H1 (cell line): ENCODE measurements at places on chromosomes 12 and 14. TPM values are rescaled to one million over a fixed set of nuclear protein-coding genes. Genes with fewer than 3 reads are reported as not detected.

DNA sequence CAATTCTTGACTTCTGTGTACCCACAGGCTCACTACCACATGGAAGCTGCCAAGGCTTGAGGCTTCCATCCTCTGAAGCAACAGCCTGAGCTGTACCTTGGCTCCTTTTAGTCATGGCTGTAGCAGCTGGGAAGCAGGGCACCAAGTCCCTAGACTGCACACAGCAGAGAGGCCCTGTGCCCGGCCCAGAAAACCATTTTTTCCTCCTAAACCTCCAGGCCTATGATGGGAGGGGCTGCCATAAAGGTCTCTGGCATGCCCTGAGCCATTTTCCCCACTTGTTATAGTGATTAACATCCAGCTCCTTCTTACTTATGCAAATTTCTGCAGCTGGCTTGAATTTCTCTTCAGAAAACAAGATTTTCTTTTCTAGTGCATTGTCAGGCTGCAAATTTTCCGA is 121.8 kb downstream of the RPS6KA5 start:
- no peaks in the 10 kb centered on the region for H3K27me3 ChIP-seq
- H3K36me3 ChIP-seq = no peaks in the 10 kb centered on the region
- H3K4me1 ChIP-seq = no peaks in the 10 kb centered on the region
- no peak overlapping the region for H3K4me3 ChIP-seq
- no peak overlapping the region for H3K27ac ChIP-seq

Gene KCNA1
- polyA plus RNA-seq = 0.19 and 0.23 TPM in 2 replicates

GRCh38 chr12:62006076-62006732 is 254.0 kb upstream of the USP15 start:
- no peak overlapping the region for H3K4me3 ChIP-seq
- no peak for DNase-seq
- H3K4me1 ChIP-seq = no peaks in the 10 kb centered on the region
- H3K36me3 ChIP-seq = no peaks in the 10 kb centered on the region
- no peak overlapping the region for H3K27ac ChIP-seq
- no peaks in the 10 kb centered on the region for H3K27me3 ChIP-seq

Gene STON2
- 8.2 and 8.9 TPM in 2 replicates for polyA plus RNA-seq

DNA sequence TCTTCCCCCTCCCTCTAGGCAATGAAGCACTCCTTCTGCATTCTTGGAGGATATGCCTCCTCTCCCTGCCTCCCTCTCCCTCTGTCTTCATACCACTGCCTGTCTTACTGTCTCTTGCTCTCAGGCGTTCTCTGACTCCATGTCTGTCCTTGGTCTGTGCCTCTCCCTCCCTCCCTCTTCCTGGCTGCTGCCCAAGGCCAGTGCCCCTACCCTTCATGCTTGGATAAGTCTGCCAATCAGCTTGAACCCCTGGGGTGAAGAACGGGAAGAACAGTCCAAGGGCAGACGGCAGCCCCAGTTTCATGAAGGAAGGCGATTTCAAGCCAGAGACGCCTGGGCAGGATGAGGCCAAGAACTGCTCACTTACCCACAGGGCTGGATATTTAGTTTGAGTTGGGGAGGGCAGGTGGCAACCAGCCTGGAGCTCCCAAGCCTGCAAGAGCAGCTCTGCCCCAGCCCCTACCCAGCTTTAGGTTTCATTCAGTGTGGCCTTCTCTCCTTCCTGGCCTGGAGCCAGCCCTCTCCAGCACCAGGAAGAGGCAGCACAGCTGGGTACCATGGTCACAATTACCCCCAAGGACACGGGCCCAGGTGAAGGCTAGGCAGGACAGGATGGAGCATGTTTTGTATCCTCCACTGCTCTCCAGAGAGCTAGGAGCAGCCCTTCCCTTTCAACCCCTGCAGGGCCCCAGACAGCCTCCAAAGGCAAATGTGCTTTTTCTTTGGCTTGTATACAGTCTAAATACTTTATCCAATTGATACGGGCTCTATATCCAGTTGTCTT is 35.8 kb upstream of the LTBP2 start:
- H3K4me3 ChIP-seq = no peak overlapping the region
- no peak for DNase-seq
- no peak overlapping the region for H3K27ac ChIP-seq
- H3K4me1 ChIP-seq = peaks cover 11% of the 10 kb centered on the region
- no peaks in the 10 kb centered on the region for H3K27me3 ChIP-seq

Gene ADAMTS20
- 2.1 and 2.9 TPM in 2 replicates for polyA plus RNA-seq

Gene ALDH2
- polyA plus RNA-seq = 25.4 and 31.3 TPM in 2 replicates

- peaks cover 8% of the 10 kb centered on the region; the same call in 1 of the 2 replicates for H3K4me1 ChIP-seq
- no peaks in the 10 kb centered on the region for H3K27me3 ChIP-seq
- DNase-seq = no peak
- H3K27ac ChIP-seq = no peak overlapping the region
- H3K36me3 ChIP-seq = no peaks in the 10 kb centered on the region
Observed at GRCh38 chr12:79250186-79250585, 385.6 kb downstream of the SYT1 start.

- no peak overlapping the region for H3K27ac ChIP-seq
- H3K36me3 ChIP-seq = no peaks in the 10 kb centered on the region
- no peak for DNase-seq
- H3K4me1 ChIP-seq = no peaks in the 10 kb centered on the region
- H3K4me3 ChIP-seq = no peak overlapping the region
- H3K27me3 ChIP-seq = no peaks in the 10 kb centered on the region
Observed at GRCh38 chr12:42187799-42188198, 43.1 kb upstream of the GXYLT1 start.

Gene KRT71
- not detected in 2 replicates for polyA plus RNA-seq

Gene RNASE7
- not detected in 2 replicates for polyA plus RNA-seq

DNA sequence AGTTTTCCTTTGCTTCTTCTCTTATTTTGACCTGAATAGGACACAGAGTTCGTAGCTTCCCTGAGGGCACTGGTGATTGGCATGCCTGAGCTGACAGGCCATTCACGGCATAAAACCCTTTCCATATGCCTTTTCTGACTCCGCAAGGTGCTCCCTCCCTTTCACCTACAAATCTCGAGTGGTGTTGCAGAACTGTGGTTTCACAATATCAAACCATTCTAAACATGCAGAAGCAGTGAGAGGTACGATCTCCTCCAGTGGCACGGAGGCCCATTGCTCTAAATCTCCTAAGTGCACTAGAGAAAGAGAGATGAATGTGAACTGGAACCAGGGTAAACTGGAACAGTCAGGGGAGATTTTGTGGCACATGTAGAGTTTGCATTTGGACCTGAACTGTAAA is 23.9 kb downstream of the CLSTN3 start:
- H3K27ac ChIP-seq = no peak overlapping the region
- no peak overlapping the region for H3K4me3 ChIP-seq
- DNase-seq = no peak

DNA sequence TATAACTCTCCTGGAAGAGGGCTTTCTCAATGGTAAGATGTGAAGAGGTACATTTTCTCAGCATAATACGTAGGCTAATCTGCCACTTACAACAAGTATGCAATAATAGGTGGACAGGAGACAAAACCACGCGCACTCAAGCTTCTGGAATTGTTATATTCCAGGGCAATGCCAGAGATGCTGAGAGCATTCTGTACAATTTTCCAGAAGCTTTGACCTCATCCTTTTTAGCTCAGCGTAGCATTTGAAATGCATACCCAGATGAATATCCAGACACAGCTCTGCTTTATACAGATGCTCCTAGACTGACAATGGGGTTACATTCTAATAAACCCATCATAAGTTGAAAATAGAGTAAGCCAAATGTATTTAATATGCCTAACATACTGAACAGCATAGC is 1492.4 kb upstream of the FLRT2 start:
- H3K27ac ChIP-seq = no peak overlapping the region
- DNase-seq = no peak
- H3K4me1 ChIP-seq = no peaks in the 10 kb centered on the region
- no peaks in the 10 kb centered on the region for H3K27me3 ChIP-seq

DNA sequence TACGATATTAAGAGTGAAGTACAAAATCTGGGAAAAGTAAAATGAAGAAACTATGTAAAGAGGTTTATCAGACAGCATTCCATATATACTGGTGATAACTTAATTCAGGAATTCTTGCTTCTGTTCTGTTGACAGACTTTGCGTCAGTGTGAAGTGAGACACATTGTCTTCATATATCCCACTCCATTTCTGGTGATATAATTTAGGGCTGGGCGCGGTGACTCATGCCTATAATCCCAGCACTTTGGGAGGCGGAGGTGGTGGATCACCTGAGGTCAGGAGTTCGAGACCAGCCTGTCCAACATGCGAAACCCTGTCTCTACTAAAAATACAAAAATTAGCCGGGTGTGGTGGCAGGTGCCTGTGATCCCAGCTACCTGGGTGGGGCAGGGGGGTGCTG is 20.3 kb upstream of the RAD52 start:
- no peak overlapping the region for H3K27ac ChIP-seq
- no peaks in the 10 kb centered on the region for H3K36me3 ChIP-seq
- no peak overlapping the region for H3K4me3 ChIP-seq

DNA sequence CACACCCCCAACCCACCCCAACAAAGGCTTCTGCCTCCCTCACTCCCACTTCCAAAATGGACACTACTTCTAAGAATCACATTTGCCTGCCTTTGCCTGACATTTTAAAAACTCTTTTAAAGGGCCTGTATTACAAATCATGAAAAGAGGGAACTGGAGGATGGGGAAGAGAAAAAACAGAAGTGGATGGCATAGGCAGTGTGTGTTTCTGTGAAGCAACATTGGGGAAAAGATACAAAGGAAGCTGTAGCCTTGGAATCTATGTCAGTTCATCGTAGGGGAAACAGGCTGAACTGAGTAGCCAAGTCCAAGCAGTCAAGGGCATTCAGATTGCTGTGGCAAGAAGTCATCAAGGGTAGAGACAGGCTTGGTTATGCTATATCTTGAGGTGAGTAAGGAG is 273.9 kb downstream of the BTG1 start:
- H3K4me3 ChIP-seq = no peak overlapping the region
- H3K27ac ChIP-seq = no peak overlapping the region
- H3K36me3 ChIP-seq = no peaks in the 10 kb centered on the region
- H3K4me1 ChIP-seq = no peaks in the 10 kb centered on the region

DNA sequence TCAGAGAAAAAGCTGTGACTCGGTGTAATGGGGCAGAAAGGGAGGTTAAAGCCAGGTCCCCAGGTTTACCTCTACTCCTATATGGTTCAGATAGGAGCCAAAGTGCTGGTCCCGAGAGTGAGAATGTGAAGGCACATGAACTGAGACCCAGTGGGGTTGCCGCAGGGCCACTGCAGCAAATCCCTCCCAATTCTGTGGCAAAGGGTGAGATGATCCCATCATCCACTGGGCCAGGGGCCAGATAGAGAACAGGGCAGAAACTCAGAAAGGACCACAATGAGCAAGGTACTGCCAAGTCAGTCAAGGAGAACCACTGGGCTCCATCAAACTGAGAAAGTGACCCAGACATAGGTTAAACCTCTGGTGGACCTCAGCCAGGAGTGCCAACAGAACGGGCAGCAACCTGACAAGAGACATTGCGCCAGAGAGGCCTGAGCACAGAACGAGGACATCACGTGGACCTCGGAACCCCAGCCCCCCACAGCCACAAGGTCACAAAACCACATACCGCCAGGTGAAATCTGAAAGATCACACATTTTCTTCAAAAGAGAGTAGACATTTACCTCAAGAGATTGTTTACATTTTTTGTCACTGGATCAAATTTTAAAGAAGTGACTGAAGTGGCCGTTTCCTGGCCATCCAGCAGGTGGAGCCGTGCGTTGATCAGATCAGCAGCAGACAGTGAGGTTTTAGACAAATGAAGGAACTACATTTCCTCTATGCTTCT is 20.5 kb upstream of the ITPR2 start:
- no peak overlapping the region for H3K27ac ChIP-seq
- no peaks in the 10 kb centered on the region for H3K4me1 ChIP-seq
- no peaks in the 10 kb centered on the region for H3K27me3 ChIP-seq
- no peak overlapping the region for H3K4me3 ChIP-seq
- no peaks in the 10 kb centered on the region for H3K36me3 ChIP-seq

DNA sequence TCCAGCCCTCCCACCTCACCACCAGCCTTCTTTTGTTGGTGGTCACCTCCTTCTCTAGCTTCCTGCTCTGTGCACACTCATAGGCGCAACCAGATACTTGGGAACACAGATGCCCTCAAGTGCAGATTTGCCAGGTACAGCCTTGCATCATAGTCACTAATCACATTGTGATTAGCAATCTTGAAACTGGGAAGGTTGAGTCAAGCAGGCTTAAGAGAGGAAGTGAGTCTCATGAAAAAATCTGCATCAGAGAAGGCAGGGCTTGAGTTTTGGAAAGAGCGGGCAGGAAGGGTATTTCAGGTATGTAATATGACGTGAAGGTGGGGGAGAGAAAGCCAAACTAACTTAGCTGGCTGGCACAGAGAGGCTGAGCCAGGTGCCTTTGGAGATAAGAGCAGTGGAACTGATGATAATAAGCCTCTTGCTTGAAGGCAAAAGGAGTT is 2.7 kb upstream of the RABGGTA start:
- peaks cover 3% of the 10 kb centered on the region for H3K4me1 ChIP-seq
- no peaks in the 10 kb centered on the region for H3K27me3 ChIP-seq

- no peak for DNase-seq
- no peaks in the 10 kb centered on the region for H3K36me3 ChIP-seq
- H3K27me3 ChIP-seq = no peaks in the 10 kb centered on the region
- no peaks in the 10 kb centered on the region for H3K4me1 ChIP-seq
- no peak overlapping the region for H3K27ac ChIP-seq
Observed at GRCh38 chr12:94712815-94713515, 62.6 kb upstream of the TMCC3 start.

- no peaks in the 10 kb centered on the region for H3K36me3 ChIP-seq
- no peaks in the 10 kb centered on the region for H3K27me3 ChIP-seq
- H3K4me1 ChIP-seq = no peaks in the 10 kb centered on the region
- no peak overlapping the region for H3K4me3 ChIP-seq
Observed at GRCh38 chr12:779745-780734, 27.7 kb downstream of the WNK1 start.

Gene AQP6
- 0.03 and 0.06 TPM in 2 replicates for polyA plus RNA-seq

- DNase-seq = no peak
- no peaks in the 10 kb centered on the region for H3K27me3 ChIP-seq
- no peaks in the 10 kb centered on the region for H3K36me3 ChIP-seq
- no peak overlapping the region for H3K27ac ChIP-seq
- H3K4me1 ChIP-seq = no peaks in the 10 kb centered on the region
- no peak overlapping the region for H3K4me3 ChIP-seq
Observed at GRCh38 chr14:82190742-82191141, 657.1 kb upstream of the SEL1L start.

- H3K4me1 ChIP-seq = peaks cover 6% of the 10 kb centered on the region; the same call in 1 of the 2 replicates
- no peak for DNase-seq
- H3K27me3 ChIP-seq = no peaks in the 10 kb centered on the region
- H3K36me3 ChIP-seq = no peaks in the 10 kb centered on the region
Observed at GRCh38 chr12:22228022-22228875, 106.3 kb downstream of the ST8SIA1 start.

Gene KRT79
- polyA plus RNA-seq = not detected in 2 replicates

Gene GLIPR1L1
- 0.60 and 1.2 TPM in 2 replicates for polyA plus RNA-seq

GRCh38 chr12:57614948-57615500 is 3.8 kb downstream of the ARHGEF25 start:
- no peak overlapping the region for H3K4me3 ChIP-seq
- H3K27ac ChIP-seq = no peak overlapping the region
- H3K4me1 ChIP-seq = peaks cover 18% of the 10 kb centered on the region
- no peak for DNase-seq
- H3K36me3 ChIP-seq = no peaks in the 10 kb centered on the region

- no peaks in the 10 kb centered on the region for H3K4me1 ChIP-seq
- H3K4me3 ChIP-seq = no peak overlapping the region
- H3K27me3 ChIP-seq = no peaks in the 10 kb centered on the region
Observed at GRCh38 chr12:6253278-6253677, 53.1 kb downstream of the CD9 start.

- no peak for DNase-seq
- no peak overlapping the region for H3K27ac ChIP-seq
- no peaks in the 10 kb centered on the region for H3K27me3 ChIP-seq
Observed at GRCh38 chr14:70857496-70857890, 48.2 kb upstream of the MAP3K9 start.
